ENCODE measurements at places on chromosomes 7 and 10.

DNA sequence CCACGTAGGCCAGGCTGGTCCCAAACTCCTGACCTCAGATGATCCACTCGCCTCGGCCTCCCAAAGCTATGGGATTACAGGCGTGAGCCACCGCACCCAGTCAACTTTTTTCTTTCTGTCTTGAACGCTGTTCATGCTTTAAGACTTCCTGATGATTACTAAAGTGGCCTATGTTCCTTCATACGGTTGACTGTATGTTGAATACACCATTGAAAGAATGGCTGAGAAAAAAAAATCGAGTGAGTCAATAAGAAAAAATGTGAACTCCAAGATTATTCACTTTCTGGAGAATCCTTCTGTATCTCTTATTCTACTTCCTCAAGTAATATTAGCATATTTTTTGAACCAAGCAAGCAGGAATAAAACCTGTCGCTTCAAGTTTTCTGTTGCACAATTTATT, 955.0 kb downstream of the GATA3 start:
- peak; percentile 11 for DNase-seq

GRCh38 chr7:151674161-151674920, 154.6 kb upstream of the RHEB start:
- DNase-seq = no peak

DNA sequence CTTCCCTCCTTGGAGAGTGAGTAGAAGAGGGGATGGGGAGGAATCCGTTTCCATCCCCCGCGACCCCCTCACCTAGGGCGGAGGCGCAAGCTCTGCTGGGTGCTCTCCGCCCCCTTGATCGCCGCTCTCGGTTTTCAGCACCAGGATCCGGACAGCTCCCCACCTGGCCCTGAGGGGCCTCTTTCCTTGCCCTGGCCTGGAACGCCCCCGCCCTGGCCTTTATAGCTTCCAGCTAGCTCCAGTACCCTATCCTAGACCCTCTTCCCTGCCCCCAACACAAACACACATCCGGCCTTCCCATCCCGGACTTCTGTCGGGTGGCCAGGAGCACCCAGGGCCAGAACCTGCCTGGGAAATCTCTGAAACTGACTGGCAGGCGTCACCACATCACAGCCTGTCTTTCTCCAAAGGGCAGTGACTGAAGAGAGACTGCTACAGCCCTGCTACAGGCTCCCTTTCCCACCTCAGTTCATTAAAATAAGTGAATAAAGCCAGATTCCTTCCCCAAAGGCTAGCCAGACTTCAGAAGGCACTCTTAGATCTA, 72.3 kb upstream of the LEP start:
- DNase-seq = peak; percentile 12

GRCh38 chr7:100582041-100582579, 3.8 kb downstream of the LRCH4 start:
- DNase-seq = no peak

DNA sequence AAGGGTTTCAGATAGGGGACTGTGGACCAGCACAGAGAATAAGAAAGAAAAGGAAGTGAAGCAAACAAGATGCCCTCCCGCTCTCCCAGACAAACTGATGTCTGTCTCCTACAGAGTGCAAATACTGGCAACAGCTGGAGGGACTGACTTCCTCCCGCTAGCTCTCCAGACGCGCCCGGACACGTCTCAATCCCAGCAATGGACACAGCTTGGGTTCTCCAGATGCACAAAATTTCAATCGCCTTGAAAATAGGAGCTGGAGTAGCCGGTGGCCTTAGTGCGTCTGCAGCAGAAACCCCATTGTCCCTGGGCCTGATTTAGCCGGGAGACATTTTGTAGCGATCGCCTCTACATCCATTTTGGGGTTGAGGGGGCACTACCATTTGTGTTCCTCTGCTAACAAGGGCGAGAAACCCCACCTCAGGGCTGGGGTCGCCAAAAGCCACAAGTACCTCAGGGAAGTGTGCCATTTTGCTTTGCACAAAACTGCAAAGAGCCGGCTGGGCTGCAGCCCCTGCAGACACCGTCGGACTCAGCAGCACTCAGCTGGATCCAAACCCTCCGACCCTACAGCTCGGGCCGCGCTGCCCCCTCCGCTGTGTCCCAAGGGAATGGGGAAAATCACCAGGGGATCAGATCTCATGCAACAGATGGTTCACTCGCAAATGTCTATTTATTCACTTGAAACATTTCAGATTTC, 5.9 kb downstream of the CPA2 start:
- DNase-seq = peak; percentile 46

DNA sequence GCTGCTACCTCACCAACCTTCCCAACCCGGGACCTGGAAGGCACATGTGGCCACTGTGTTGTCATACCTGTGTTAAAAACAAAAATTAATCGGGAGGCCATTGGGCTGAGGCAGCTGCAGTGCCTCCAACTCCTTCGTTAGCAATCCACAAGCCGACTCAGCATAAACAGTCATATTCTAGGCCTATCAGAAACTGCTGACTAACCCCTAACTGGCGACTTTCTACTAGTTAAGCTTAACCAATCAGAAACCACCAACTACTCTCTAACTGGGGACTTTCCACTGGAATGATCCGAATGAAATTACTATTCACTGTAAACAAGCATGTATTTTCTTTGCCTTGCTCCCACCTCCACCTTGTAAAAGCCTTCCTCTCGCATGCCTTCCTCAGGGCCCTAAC, 14.1 kb upstream of the TMEM72 start:
- no peak for DNase-seq

DNA sequence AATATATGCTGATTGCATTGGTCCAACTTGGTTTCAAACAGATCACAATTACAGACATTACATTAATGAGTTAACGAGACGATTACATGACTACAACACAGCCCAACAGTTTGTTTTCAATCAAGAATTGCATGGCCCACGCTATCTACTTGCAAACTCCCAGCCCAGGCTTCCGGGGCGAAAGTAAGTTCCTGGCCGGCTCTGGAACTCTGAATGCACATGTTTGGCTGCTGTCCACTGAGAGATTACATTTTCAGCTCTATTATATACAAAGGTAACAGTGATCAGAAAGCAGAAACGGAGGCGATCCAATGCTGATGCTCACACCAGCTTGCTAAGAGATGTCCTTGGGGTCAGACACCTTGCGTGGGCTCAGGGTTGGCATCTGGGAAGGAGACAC, 206.3 kb downstream of the FANK1 start:
- DNase-seq = peak; percentile 20

DNA sequence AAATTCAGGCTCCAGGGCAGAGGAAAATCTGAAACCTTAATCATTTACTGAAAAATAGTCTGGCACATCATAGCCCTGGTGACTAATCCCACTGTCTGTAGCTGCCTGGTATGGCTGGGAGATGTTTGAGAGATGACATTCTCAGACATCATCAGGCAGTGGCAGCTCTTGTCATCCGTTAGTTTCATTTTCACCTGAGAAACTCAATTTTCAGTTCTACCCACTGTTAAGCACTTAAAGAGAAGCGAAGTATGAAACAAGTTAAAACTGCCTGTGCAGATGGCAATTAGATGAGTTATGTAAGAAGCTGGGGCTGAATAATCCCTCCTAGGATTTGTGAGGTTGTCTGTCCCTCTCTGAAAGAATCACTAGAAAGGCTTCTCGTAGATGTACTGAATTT, 150.2 kb downstream of the NSUN6 start:
- peak; percentile 46 for DNase-seq

DNA sequence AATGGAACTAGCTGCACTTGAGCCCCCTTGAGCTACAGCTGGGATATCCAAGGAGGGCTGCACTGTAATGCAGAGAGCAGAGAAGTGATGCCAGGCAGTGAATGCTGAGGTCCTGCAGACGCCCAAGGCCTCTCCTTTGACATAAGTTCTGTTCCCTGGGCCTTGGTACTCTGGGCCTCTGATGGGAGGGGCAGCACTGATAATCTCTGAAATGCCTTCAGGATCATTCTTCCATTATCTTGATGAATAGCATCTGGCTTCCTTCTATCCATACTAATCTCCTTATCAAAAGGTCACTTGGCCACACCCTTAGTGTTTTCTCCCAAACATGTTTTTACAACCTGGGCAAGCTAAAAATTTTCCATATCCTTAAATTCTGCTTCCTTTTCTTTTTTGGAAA, 6.9 kb downstream of the GRB10 start:
- no peak for DNase-seq

DNA sequence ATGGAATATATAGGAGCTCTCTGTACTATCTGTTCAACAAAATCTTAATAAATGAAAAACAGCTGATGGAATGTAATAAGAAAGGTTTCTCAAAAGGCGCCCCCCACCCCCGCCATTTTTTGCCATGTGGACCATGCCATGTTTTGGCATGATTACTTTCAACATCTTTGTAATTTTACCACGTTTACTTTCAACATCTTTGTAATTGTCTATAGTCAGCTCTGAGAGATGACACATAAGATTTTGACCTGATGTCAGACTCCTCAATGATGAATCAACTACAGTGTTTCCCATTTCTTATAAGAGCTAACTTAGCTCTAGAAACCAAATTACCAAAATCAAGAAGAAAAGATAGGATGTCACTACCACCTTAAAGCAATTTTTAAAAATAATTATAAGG, 144.9 kb upstream of the AHR start:
- peak; percentile 13 for DNase-seq

GRCh38 chr10:88115407-88115806, 252.0 kb downstream of the PTEN start:
- DNase-seq = no peak

- no peak for DNase-seq
Measured at GRCh38 chr7:1021366-1021765, 23.0 kb upstream of the GPR146 start.

DNA sequence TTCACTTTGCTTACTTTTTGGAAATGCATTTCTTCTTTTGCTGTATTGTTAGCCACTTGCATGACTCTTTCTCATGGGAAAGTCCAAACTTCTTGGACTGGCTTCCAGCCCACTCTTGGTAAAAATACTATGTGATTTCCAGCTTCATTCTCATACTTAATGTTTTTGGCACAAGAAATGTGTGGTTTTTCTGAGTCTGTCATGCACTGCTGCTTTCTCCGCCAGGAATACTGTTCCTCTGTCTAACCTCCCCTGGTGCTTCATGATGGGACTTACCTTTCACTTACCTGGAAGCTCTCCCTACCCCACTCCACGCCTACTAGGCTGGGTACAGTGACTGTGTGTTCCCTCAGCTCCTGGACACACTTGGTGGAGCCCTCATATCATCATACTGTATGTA, 18.7 kb downstream of the MGAM2 start:
- DNase-seq = no peak

- DNase-seq = no peak
Measured at GRCh38 chr10:11570751-11571150, 40.7 kb downstream of the USP6NL start.

All from choroid plexus epithelial cell (primary cell).